Activated CD8-positive, alpha-beta T cell treated with anti-CD3 and anti-CD28 coated beads, Interleukin-2, amount 10 ng/mL, durations not matched to agents 7 days and 5 days (primary cell): ENCODE measurements at places on chromosomes 13 and 19. TPM values are rescaled to one million over a fixed set of nuclear protein-coding genes. Genes with fewer than 3 reads are reported as not detected.
A peak's percentile ranks its signal among the peaks of the same experiment; 100 is the strongest.

The POGLUT2 gene
- total RNA-seq: 13.4 TPM

The EHD2 gene
- total RNA-seq: not detected

The URAD gene
- total RNA-seq: not detected

The KLC3 gene
- total RNA-seq: not detected

The SRRM5 gene
- total RNA-seq: 0.71 TPM

The ZNF709 gene
- total RNA-seq: 3.1 TPM

The KLK2 gene
- total RNA-seq: not detected

The PLPPR2 gene
- total RNA-seq: 1.1 TPM

The CKAP2 gene
- total RNA-seq: 84.4 TPM

The CBY2 gene
- total RNA-seq: not detected

DNA sequence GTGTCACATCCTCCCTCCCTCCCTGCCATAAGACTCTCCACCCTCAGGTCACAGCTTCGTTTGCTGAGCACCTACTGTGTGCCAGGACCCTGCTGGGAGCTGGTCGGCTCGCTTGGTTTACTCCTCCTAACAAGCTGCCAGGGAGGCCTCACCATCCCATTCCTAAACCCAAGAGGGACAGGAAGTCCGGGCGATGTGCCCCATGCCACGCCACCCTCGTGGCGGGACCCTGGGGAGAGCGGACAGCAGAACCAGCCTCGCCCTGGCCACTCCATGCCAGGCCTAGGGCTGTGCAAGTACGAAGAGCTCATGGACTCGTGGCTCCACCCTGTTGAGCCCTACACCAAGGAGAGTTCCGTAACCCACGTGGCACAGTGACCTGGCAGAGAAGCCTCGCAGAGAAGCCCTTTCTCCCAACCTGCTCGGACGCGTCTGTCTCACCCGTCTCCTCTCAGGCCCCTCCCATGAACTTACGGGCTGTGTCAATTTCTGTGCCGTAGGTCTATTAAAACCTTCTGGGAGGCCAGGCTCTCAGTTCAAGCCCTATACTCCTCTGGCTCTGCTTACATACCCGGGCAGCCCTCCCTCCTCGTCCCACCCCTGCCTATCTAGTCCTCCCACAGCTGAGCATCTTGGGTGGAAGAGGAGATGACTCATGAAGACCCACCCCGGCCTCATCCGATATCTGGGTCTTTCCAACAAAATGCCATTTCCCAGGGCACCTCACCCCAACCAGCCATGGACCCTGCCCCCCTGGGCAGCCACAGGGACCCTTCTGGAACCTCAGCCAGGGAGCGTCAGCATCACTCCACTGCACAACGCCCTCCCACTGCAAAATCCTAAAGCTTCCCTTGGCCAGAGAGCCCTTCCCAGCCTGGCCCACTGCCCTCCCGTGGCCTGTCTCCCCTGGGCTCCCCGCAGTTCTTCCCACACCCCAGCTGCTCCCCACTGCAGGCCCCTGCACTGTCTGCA, 2.6 kb downstream of the UBXN6 start:
- no peak for DNase-seq

GRCh38 chr13:29935309-29935981, 85.0 kb upstream of the UBL3 start:
- DNase-seq: peak; percentile 90

DNA sequence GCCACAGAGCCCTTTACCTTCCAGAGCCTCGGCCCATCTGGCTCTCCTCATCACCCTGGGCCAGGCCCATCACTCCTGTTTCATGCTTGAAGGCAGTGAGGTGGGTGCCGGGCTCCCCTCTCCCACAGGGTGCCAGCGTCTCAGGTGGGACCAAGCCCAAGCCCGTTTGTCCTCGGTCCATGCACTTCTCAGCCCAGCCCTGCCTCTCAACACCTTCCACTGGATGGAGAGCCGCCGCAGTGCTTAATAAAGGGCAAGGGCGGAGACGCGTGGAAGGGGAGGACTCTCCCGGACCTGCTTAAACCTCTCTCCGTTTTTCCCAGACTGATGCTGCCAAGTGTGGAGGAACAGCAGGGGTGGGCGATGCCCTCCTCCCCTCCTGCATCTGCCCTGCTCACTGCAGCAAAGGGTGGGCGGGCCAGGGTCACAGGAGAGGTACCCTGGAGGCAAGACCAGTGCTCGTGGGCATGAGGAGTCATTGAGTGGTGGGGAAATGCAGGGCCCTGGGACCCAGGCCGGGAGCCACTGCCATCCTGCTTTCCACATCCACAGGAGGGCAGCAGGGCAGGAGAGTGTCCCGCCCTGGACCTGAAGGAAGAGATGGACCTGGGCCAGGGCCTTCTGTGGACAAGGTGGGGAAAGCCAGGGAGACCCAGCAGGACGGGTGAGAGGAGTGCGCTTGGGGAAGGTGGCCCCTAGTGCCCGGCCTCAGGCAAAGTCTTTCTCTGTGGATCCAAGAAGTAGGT, 9.7 kb upstream of the ATP11A start:
- no peak for DNase-seq

DNA sequence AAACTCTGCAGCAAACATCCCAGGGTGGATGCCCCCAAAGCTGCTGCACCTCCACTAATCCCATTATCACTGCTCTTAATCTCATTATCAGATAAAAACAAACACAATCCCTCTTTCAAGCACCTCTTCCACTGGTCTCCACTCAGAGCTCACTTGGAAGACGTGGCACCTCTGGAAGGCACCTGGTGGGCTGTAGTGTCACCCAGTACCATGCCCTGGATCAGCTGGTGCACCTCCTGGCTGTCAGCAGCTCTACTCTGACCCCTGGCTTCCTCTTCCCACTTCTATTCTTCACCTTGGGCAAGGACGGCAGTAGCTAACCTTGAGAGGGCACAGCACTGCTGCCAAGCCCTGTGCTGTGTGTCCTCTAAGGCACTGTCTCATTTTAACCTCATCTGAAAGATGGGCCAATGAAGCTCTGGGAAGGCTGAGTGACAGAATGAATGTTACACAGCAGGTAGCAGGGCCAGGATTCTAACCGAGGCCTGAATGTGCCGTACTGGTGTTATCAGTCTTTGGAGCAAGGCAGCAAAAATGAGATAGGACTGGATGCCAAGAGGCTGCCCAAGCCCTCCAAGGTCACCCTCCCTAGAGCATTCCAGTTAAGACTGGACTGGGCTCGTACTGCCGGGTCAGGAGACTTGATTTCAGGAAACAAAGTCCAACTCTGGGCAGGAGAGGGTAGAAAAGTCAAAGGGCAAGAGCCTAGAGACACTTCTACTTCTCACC, 7.4 kb downstream of the BRD4 start:
- DNase-seq: no peak

DNA sequence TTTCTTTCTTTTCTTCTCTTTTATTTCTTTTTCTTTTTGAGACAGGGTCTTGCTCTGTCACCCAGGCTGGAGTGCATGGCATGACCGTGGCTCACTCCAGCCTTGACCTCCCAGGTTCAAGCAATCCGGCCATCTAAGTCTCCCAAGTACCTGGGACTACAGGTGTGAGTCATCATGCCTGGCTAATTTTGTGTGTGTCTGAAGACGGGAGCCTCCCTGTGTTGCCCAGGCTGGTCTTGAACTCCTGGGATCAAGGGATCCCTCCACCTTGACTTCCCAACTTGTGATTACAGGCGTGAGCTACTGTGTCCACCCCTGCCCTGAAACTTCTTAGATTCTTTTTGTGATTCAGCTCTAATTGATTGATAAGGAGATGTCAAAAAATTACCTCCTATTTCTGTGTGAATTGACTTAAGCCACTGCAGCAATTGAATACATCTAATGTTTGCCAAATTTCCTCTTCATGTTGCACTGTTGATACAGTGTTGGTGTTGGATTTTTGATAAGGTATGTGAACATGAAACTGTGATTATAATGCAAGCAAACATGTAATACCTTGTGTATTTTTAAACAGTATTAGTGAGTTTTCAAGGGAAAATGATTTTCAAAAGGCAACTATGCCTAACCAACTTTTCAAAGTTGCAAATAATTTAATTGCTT, 22.6 kb downstream of the KLF5 start:
- no peak for DNase-seq

- no peak for DNase-seq
These were observed 210.1 kb downstream of the LIG4 start for GRCh38 chr13:108005231-108005630.

GRCh38 chr19:33245948-33246708, 20.5 kb upstream of the SLC7A10 start:
- no peak for DNase-seq

GRCh38 chr13:50699874-50700663, 143.4 kb downstream of the DLEU7 start:
- no peak for DNase-seq

- DNase-seq: no peak
These were observed 148.4 kb upstream of the TMTC4 start for GRCh38 chr13:100822871-100823443.

- peak; percentile 76 for DNase-seq
These were observed 17.5 kb downstream of the KLF2 start for GRCh38 chr19:16342002-16342715.

GRCh38 chr13:113179374-113180230, 21.2 kb downstream of the PROZ start:
- no peak for DNase-seq

- DNase-seq: no peak
These were observed 1.6 kb downstream of the TTYH1 start for GRCh38 chr19:54416695-54417491.

GRCh38 chr13:80237646-80238045, 103.3 kb downstream of the SPRY2 start:
- no peak for DNase-seq
